ENCODE measurements at places on chromosomes 5 and 9. TPM values are rescaled to one million over a fixed set of nuclear protein-coding genes. Genes with fewer than 3 reads are reported as not detected.

- DNase-seq: no peak
Observed at GRCh38 chr9:101325053-101325452, 59.8 kb downstream of the BAAT start.

SPACA9 gene
- 6.4 TPM for total RNA-seq

DNA sequence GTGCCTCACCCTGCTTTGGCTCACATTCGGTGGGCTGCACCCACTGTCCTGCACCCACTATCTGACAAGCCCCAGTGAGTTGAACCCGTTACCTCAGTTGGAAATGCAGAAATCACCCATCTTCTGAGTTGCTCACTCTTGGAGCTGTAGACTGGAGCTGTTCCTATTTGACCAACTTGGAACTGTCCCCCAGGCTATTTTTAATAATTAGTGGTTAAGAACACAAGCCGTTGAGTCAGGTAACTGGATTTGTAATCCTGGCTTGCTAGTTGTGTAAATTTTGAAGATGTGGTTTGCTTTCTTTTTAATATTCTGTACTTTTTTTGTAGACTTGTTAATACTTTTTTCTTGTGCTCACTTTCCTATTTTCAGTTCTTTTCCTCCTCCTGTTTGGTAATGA is 81.2 kb downstream of the CNTLN start:
- DNase-seq: no peak

ANKRD18B gene
- total RNA-seq: 0.80 TPM

LPAR1 gene
- total RNA-seq: 0.77 TPM

DNA sequence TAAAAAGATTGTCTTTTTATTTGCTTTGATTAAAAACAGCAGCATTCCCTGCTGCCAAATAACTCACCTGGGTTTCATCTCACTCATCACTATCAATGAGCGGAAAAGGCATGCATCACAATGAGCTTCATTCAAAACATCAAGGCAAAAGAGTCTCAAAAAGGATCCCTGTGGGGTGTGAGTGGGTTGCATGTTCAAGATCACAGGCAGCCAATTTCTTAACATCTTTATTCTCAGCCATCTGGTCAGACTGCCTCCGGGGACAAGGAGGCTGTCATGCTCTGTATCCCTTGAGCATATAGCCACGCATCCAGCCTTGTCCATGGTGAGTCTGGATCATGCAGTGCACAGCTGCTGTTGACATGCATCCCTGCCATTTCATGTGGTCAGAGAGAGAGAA is 117.1 kb downstream of the ICE1 start:
- DNase-seq: no peak

DNA sequence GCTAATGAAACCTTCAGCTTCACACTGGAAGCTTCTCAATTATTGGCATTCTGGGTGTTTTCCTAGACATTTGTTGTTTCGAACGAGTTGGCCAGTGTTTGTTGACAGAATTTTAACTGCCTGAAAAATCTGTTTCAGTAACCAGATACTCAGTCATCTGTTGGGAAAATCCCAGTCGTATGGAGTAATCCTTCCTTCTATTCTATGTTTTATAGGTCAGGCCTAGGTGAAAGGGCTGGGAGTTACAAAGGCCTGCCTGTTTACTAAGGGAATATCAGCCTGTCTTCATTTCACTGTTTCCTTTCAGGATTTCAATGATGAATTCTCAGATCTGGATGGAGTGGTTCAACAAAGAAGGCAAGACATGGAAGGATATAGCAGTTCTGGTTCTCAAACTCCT is 59.9 kb downstream of the GRAMD2B start:
- DNase-seq: peak; percentile 12

DNA sequence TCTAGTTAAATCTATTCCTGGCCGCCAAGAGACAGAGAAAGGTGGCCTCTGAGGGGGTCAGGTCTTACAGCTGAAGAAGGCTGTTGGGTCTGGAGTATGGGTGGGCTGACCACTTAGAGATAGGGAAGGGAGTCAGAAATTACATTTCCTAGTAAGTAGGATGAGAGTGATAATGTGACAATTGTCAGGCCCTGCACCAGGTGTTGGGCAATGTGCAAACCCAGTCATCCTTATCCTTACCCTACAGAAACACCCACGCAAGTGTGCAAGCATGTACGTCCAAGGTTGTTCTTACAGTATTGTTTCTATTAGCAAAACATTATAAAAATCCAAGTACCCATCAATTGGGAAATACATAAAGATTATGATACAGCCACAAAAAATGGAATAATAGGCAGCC is 9.5 kb downstream of the SPAAR start:
- no peak for DNase-seq

DNA sequence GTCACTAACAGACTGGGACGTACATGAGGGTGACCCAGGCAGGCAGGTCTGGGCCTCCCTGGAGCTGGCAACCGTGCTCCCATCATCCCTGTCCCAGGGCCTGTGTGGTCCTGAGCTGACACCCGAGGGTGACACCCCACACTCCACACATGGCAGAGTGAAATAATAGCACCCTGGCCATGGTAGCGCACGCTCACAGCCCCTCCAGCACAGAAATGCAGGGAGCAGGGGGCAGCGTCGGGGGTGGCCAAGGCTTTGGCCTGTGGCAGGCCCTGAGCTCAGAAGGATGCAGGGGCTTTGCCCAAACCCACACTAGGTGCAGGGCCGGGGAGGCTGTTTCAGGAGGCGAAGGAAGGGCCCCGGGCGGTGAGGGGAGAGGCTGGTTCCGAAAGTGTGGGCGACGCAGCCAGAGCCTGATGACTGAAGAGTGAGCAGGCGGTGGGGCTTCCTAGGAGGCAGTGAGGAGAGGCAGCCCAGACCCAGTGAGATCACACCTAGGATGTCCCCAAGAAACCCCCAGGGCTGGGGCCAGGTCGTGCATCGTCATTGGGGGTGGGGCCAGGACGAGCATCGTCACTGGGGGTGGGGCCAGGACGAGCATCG is 12.9 kb downstream of the OR2V2 start:
- peak; percentile 12 for DNase-seq

GPR21 gene
- 0.21 TPM for total RNA-seq

DNA sequence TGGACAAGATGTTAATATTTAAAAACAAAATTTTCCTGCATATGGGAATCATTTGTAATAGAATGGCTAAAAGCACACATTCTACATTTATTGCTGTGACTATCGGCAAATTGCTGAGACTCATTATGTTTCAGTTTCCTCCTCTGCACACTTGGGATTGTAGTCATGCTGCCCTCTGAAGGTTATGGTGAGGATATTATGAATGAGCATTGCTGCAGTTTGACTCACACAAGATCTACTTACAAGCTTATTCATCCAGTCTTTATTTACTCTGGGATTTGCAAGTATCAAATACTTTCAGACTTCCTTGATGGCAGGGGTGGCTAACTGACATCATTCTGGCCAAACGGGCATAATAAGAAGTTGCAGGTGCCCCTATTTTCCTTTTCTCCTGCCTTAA is 9.5 kb upstream of the NFIL3 start:
- peak; percentile 88 for DNase-seq
